ENCODE measurements at places on chromosomes 7 and 10. TPM values are rescaled to one million over a fixed set of nuclear protein-coding genes. Genes with fewer than 3 reads are reported as not detected.

DNA sequence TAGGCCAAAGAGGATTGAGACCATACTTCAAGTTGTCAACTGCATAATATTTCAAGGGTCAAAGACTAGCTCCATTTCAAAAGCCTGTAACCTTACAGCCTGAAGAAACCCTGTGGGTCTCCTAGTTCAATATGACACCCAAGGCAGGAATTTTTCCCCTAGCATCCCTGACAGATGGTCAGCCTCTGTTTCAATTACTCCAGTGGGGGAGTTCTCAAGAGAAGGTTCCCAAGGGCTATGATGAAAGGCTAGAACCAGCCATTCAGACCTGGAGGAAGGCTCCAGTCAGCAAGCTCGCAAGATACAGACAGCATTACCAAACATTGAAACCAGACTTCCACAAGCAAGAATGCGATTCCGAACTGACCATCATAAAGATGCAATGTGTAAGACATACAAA, 1.6 kb downstream of the HTR7 start:
- no peaks in the 10 kb centered on the region for H3K27me3 ChIP-seq
- H3K36me3 ChIP-seq: no peaks in the 10 kb centered on the region
- peaks cover 18% of the 10 kb centered on the region for H3K4me1 ChIP-seq
- H3K27ac ChIP-seq: peak overlapping the region; percentile 95
- DNase-seq: no peak
- H3K4me3 ChIP-seq: peak overlapping the region; percentile 68

GRCh38 chr10:48227213-48227612, 47.3 kb downstream of the FRMPD2 start:
- no peaks in the 10 kb centered on the region for H3K4me1 ChIP-seq
- DNase-seq: no peak
- no peak overlapping the region for H3K27ac ChIP-seq
- no peak overlapping the region for H3K4me3 ChIP-seq

DNA sequence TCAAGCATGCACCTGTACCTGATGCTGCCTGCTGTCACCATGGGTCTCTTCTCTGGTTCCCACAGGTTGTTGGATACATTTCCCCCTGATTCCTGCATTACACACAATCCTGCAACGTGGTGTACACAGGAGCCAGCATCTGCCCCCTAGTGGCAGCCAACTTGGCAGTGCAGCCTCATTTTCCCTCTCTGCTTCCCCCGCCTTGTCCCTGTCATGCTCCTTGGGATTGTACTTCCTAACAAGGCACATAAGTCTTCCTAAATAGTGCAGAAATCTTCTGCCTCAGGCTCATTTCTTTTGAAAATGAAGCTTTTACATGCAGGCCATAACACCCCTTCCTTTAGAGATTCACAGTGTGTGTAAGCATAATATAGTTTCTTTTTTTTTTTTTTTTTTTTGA, 387.5 kb downstream of the CCSER2 start:
- H3K27me3 ChIP-seq: peaks cover 36% of the 10 kb centered on the region
- no peak overlapping the region for H3K27ac ChIP-seq
- H3K4me1 ChIP-seq: no peaks in the 10 kb centered on the region
- DNase-seq: peak; percentile 31
- H3K4me3 ChIP-seq: no peak overlapping the region
- no peaks in the 10 kb centered on the region for H3K36me3 ChIP-seq

GRCh38 chr10:96673318-96674099, 46.8 kb downstream of the PIK3AP1 start:
- H3K27me3 ChIP-seq: no peaks in the 10 kb centered on the region
- no peaks in the 10 kb centered on the region for H3K36me3 ChIP-seq
- no peak for DNase-seq
- H3K4me1 ChIP-seq: peaks cover 26% of the 10 kb centered on the region
- peak overlapping the region; percentile 73 for H3K27ac ChIP-seq

DNA sequence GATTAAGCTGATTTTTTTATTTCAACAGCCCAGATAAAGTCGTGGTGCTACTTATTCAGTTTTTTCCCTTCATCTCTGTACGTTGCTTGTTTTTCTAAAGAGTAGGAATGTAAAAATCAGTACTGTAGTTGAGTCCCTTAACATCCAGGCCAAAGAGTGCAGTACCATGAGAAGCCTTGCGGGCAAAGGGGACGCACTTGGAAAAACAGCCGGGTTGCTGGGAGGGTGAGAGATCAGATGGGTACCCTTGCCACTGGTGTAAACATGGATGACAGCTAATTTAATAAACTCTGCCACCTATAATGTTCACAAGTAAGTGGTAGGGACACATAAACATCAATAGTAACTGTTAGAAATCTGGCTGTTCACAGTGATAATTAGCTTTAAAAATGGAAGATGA, 175.9 kb downstream of the POU6F2 start:
- DNase-seq: no peak
- H3K27me3 ChIP-seq: peaks cover 45% of the 10 kb centered on the region
- H3K4me1 ChIP-seq: no peaks in the 10 kb centered on the region
- H3K36me3 ChIP-seq: no peaks in the 10 kb centered on the region
- H3K4me3 ChIP-seq: no peak overlapping the region
- no peak overlapping the region for H3K27ac ChIP-seq

- H3K36me3 ChIP-seq: no peaks in the 10 kb centered on the region
- no peak for DNase-seq
These were observed 86.6 kb downstream of the STRA8 start for GRCh38 chr7:135320268-135320667.

GRCh38 chr10:60375293-60376004, 14.2 kb downstream of the ANK3 start:
- no peak for DNase-seq
- H3K27me3 ChIP-seq: no peaks in the 10 kb centered on the region
- H3K36me3 ChIP-seq: no peaks in the 10 kb centered on the region
- no peak overlapping the region for H3K4me3 ChIP-seq
- H3K27ac ChIP-seq: no peak overlapping the region

DNA sequence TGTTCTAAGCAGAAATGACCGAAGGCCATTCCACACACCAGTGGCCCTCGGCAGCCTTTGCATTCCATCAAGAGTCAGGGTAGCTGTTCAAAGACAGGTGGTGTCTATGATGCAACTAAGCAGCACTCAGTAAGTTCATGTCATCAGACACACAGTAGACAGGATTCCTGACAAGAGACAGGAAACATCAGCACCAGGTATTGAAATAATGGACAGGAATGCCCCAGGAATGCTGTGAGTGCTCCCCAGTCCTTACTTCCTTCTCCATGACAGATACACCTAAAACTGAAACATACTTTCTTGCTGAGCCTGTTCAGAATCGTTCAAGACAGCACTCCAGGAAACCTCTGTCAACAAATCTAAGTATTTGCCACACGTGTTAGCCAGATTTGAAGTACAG, 204.4 kb downstream of the TPST1 start:
- H3K27ac ChIP-seq: no peak overlapping the region
- no peaks in the 10 kb centered on the region for H3K36me3 ChIP-seq
- H3K27me3 ChIP-seq: no peaks in the 10 kb centered on the region
- H3K4me1 ChIP-seq: no peaks in the 10 kb centered on the region

GRCh38 chr10:13717936-13718772, 131.4 kb downstream of the PRPF18 start:
- H3K36me3 ChIP-seq: no peaks in the 10 kb centered on the region
- no peak overlapping the region for H3K4me3 ChIP-seq
- no peak overlapping the region for H3K27ac ChIP-seq
- H3K4me1 ChIP-seq: peaks cover 4% of the 10 kb centered on the region
- H3K27me3 ChIP-seq: no peaks in the 10 kb centered on the region

GRCh38 chr10:510415-510881, 179.0 kb downstream of the DIP2C start:
- no peak for DNase-seq
- H3K27me3 ChIP-seq: no peaks in the 10 kb centered on the region
- no peaks in the 10 kb centered on the region for H3K4me1 ChIP-seq
- H3K36me3 ChIP-seq: no peaks in the 10 kb centered on the region

DNA sequence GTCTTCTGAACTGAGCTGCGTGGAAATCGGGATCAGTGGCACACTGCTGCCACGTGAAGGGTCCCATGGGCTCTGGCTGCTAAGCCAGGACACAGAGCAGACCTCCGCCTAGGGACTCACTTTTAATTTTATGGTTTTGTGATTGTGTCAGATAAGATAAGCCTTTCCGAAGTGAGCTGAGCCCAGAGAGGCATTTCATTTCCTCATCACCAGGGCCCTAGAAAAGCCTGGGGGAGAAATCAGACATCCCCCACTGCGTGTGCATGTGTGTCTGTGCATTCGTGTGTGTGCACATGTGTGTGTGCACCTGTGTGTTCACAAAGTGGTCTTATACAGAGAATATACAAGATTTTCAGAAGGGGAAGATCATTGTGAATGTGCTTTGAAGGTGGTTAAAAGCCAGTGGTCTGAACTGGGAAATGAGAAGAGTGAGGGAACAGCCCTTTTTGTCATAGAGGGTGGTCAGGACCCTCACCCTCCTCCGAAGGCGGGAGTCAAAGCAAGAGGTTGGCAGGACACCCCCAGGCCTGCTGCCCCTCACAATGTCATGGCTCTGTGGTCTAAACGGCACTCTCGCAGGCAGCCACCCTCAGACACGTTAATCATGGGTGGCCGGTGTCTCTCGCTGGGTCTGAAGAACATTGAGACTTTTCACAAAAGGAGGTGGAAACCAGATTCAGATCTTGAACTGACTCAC, 176.1 kb upstream of the PFKP start:
- H3K27me3 ChIP-seq: peaks cover 25% of the 10 kb centered on the region
- no peak for DNase-seq
- no peak overlapping the region for H3K27ac ChIP-seq
- no peaks in the 10 kb centered on the region for H3K4me1 ChIP-seq

GRCh38 chr7:144410441-144410840, 6.9 kb upstream of the NOBOX start:
- no peaks in the 10 kb centered on the region for H3K36me3 ChIP-seq
- no peak for DNase-seq
- no peak overlapping the region for H3K4me3 ChIP-seq
- H3K27me3 ChIP-seq: no peaks in the 10 kb centered on the region
- H3K4me1 ChIP-seq: no peaks in the 10 kb centered on the region

GRCh38 chr7:157320608-157320980, 16.2 kb upstream of the DNAJB6 start:
- H3K36me3 ChIP-seq: no peaks in the 10 kb centered on the region
- H3K27me3 ChIP-seq: no peaks in the 10 kb centered on the region
- no peak for DNase-seq
- no peaks in the 10 kb centered on the region for H3K4me1 ChIP-seq
- H3K4me3 ChIP-seq: no peak overlapping the region

DNA sequence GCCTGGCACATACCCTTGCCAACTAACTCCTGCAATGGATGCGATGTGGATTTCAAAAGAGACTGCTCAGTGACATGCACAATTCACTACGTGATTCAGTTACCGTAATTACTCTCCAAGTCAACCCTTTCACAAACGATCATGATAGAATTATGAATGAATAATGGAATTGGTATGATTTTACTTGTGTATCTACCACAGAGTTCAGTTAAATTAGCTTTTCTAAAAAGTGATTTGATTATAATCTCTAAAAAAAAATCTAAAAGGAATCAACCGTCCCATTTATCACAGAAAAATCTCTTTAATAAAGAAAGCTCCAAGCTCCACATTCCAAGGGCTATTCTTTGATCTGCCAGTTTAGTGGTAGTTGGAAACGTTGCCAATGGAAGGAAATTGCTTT, 30.4 kb upstream of the RSU1 start:
- H3K27me3 ChIP-seq: no peaks in the 10 kb centered on the region
- H3K4me3 ChIP-seq: no peak overlapping the region
- H3K36me3 ChIP-seq: no peaks in the 10 kb centered on the region
- no peak for DNase-seq
- no peak overlapping the region for H3K27ac ChIP-seq

WDR91 gene
- total RNA-seq: 10.1 TPM

HOXA6 gene
- total RNA-seq: 12.7 TPM

XRCC2 gene
- total RNA-seq: 14.8 TPM

Data from HCT116 (cell line).